SJCRH30 (cell line): ENCODE measurements at places on chromosomes 5 and 9.
A peak's percentile ranks its signal among the peaks of the same experiment; 100 is the strongest.

DNA sequence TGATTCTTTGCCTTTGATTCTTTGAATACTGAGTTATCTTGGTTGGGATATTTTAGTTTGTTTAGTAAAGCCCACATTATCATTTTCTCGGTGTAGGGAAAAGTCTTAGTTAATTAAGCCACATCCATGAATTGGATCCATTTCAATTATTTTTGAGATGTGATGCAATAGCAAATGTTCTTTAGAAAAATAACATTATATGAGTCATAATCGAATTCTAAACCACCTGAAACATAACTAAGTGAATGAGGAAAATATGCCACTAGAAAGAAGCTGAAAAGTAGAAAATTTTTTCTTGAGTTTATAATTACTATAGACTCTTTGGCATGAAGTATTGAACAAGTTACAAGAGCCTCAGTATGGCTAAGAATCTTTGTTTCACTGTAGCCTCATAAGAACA is 17.5 kb upstream of the CCDC192 start:
- DNase-seq = no peak

DNA sequence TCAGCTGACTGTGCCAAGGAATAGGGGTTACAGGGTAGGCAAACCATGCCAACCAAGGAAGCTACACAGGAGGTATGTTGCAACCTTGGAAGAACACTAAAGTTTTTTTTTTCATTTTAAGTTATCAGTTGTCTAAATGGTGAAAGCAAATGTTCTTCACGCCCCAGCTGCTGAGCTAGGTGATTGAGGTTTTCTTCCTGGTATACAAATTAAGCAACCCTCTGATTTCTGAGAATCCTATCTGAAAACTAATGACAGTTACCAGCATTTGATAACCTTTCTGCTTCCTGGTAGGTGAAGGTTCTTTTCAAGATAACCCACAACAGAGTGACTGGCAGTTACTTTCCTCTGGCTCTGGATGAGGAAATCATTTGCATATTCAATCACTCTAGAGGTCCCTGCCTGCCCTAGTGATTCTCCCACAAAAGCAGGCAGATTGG is 194.9 kb downstream of the ATP10B start:
- no peak for DNase-seq

- DNase-seq = no peak
These were observed 89.6 kb upstream of the LRRTM2 start for GRCh38 chr5:138964647-138965201.

GRCh38 chr5:68872088-68872839 is 221.6 kb upstream of the SLC30A5 start:
- peak; percentile 43 for DNase-seq

DNA sequence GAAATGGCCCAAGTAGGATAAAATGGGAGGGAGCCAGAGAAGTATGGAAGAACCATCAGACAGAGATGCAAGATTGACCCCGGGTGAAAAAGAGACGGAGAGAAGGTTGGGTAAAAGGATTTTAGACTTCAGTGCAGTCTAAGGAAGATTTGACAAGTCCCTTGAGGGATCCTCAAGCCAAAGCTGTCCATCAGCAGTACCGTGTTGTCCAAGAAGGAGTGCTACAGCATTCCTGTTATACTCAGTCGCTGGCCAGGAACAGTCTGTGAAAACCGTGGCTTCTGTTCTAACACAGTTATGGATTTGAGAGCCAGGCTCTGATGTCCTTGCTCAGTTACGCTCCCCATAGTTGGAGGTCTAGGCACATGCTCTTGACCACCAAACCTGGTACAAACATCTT is 383.9 kb upstream of the DAB2 start:
- no peak for DNase-seq

DNA sequence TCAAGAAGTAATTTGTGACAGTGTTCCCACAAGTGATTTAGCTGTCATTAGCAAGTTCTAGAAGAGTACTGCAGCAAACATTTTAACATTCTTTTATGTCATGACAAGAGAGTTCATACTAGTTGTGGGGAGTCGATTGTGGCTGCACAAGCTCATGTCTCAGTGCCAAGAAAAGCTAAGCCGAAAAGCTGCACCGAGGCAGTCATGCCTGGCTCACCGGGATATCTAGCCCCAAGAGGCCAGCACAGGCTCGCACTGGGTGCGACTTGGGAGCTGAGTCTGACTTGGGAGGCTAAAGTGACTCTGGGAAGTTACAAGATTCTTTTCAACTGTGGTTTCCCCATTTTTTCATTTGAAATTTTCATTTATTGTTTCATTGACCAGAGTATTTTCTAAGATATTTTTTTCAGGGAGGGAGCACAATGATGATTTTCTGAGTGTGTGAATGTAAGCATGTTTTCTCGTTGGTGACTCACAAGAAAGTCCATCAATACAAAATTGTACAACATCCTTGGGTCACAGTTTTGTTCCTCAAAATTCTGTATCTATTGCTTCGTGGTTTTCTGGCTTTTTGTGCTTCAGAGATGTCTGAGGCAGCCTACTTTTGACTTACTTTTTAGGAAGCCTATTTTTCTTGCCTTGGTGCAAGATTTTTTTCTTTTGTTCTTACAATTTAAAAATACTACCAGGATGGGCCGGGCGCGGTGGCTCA is 18.7 kb downstream of the CAST start:
- DNase-seq = no peak

DNA sequence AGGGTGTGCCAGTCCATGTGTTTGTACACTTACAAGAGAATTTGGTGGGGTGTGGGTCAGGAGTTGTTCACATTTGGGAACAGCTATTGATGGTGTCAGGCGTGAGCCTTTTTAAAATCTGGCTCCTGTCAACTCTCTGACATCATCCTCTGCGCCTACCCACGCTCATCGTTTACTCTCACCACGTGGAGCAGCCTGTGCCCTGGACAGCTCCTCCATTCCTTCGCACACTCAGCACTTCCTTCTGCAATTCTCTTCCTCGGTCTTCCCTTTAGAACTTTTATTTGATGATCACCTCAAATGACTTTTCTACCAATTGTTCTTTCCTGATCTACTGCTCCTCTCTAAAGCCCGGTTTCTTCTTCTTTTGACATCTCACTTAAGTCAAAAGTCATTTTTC is 42.1 kb upstream of the GNAQ start:
- no peak for DNase-seq

GRCh38 chr9:125805586-125805985 is 58.4 kb downstream of the PBX3 start:
- no peak for DNase-seq

DNA sequence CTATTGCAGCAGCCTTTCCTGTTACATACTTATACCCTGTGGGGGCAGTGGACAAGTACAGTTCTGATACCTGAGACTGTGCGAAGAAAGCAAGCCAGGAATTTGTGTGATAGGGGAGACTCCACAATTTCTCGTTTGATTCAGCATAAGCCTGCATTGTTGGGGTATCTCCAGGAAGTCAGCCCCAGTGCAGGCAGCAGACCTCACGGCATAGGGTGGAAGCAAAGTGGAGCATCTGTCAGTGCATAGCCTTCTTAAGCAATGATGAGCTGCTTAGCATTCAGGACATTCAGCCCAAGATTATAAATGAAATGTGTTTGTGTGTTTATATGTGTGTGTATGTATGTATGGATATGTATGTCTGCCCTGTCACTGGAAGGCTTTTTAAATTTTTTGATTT is 157.0 kb downstream of the SH3GL2 start:
- DNase-seq = no peak

- no peak for DNase-seq
These were observed 7.3 kb downstream of the NRARP start for GRCh38 chr9:137294681-137295237.

DNA sequence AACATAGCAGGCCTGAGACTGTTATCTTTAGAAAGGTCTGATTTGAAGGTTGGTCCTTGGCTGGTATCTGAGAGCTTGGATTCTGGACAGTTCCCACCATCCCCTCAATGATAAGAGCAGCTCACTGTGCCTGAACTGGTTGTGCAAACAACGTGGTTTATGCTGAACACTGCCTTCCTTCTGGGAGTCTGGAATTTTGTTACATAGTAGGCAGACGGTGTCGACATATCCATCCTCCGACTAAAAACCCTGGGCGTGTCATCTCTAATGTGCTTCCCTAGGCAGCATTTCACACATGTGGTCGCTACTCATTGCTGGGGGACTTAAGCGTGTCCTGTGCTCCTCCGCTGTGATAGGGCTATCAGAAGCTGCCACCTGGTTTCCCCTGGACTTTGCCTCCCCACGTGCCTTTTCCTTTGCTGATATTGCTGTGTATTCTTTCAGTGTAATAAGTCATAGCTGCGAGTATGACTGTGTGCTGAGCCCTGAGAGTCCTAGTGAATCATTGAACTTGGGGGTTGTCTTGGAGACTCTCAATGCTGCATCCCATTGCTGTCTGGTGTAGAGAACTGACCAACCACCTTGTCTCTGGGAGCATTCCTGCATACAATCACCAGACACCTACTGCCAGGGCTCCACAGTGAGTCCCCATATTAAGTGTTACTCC is 119.1 kb upstream of the TBC1D2 start:
- no peak for DNase-seq

DNA sequence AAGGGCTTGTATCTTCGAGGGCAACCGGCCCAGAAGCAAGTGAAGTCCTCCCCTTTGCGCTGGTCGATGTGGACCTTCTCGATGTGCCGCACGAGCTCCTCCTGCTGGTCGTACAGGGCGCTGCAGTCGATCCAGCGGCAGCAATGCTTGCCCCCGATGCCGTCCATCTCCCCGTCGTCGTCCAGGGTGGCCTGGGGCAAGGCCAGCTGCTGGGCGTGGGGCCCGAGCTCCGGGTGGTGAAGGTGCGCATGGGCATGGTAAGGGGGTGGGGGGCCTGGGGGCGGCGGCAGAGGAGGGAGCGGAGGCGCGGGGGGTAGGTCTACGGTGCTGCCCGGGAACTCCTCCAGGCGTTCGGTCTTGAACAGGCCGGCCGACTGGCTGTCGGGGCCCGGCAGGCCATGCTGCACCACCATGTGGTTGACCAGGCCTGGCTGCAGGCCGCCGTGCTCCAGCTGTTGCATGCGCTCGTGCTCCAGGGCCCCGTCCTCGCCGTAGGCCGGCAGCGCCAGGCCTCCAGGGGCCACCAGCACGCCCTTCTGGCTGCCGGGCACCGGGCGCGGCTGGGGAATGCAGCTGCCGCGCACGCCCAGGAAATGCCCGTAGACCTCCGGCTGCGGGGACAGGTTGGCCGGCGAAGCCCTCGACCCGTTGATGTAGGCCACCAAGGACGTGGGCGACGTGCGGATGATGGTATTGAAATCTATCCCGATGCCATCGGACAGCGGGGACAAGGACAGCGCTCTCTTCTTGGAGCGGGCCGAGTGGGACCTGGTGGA is 181.8 kb downstream of the GLIS3 start:
- peak; percentile 26 for DNase-seq

DNA sequence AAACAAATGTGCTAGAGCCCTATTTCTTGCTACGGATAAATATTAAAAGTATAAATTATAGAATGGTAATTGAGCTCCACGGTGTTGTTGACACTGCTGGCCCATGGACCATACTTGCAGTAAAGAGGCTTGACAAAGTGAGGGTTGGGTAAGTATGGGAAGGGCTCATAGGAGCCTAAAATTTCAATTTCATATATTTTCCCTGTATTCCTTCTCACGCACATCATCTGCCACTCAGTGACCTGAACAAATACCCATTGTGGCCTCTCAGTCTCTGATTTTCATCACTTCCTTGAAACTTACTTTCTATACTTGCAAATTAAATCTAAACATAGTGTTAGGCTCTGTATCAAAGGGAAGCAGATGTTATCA is 116.5 kb downstream of the PIK3R1 start:
- no peak for DNase-seq

- no peak for DNase-seq
These were observed 693.8 kb downstream of the NR2F1-AS1 start for GRCh38 chr5:92887254-92887653.

- DNase-seq = peak; percentile 61
These were observed 32.5 kb downstream of the ANXA1 start for GRCh38 chr9:73183917-73184861.

GRCh38 chr5:107352576-107352975 is 318.2 kb downstream of the EFNA5 start:
- DNase-seq = no peak

- peak; percentile 90 for DNase-seq
These were observed 76.2 kb upstream of the PTPN3 start for GRCh38 chr9:109574061-109574882.

GRCh38 chr5:178338750-178339144 is 106.1 kb upstream of the PHYKPL start:
- DNase-seq = no peak

- DNase-seq = no peak
These were observed 4.1 kb downstream of the IRF1 start for GRCh38 chr5:132486318-132487094.

DNA sequence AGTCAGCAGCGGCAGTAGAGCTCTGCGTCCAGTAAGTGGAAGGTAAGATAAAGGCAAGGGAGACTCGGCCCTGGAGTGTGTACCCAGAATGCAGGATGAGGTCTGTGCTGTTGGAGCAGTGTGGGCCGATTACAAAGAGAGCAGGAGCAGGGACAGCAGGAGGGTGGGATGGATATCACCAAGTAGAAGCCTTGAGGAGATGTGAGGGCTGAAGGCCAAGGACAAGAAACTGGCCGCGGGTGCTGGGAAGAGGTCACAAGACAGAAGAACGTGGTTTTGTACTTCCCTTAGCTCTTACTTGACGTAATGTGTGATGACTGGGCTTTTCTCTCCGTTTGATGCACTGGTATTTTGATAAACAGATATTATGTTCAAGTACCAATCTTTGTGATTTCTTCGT is 43.7 kb downstream of the OR2V1 start:
- no peak for DNase-seq

- no peak for DNase-seq
These were observed 214.2 kb downstream of the FSTL4 start for GRCh38 chr5:133397990-133398645.

DNA sequence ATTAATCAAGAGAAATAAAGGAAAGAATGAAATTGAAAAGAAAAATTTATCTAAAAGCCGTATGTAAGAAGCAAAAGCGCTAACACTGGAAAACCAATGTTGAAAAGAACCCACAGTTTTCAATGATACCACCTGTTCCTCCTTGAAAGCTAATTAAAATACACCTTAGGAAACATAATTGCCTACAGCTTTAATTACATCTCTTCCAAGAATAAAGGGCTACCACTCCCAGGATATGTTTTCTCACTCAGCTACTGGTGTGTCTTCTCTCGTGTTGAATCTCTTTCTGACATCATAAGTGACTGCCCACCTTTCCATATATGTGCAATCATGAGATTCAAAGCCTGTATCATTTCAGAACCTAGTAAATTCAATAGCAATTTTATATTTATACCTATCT is 880.6 kb upstream of the DMAC1 start:
- no peak for DNase-seq

- DNase-seq = no peak
These were observed 120.1 kb upstream of the LPCAT1 start for GRCh38 chr5:1643651-1644392.

DNA sequence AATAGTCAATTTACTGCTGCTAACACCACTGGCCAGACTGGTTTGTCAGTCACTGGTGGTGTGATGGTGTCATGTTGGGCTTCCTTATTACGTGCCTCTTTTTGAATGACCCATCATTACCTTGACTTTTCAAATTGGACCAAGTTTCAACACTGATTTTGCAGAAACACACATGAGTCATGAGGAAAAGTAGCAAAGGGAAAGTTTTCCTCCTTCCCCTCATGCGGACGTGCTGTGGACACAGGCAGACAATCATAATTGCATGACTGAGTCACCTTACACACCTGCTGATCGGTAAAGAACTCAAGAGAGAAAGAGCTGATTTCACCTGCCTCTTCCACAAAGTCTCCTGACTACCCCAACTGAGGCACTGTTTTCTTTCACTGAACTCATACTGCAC is 324.5 kb downstream of the ARRDC3 start:
- no peak for DNase-seq
